Stimulated activated CD8-positive, alpha-beta memory T cell treated with anti-CD3 and anti-CD28 coated beads, Interleukin-4, amount 100 ng/mL, for 1 hour (primary cell): ENCODE measurements at places on chromosomes 1 and 21.

DNA sequence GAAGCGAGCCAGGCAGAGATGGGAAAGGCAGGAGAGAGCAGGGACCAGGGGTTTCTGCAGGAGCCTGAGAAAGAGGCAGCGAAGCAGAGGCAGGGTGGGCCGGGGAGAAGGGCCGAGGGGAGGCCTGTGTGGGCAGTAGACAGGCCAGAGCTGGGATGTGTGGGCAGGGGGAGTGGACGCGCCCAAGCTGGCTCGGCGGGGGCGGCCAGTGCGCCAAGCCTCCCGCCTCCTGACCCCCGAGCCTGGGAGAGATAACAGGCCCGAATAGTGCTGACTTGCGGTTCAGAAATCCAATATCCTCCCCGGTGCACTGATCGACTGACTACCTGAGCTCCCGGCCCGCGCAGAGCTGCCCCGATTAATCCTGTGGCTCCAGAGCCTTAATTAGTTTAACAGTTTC, 41.9 kb downstream of the AHDC1 start:
- DNase-seq = no peak

- no peak for DNase-seq
These were observed 270.0 kb downstream of the USP25 start for GRCh38 chr21:15999741-16000140.

GRCh38 chr21:18985584-18985983, 582.0 kb upstream of the TMPRSS15 start:
- DNase-seq = no peak

- no peak for DNase-seq
These were observed 105.9 kb downstream of the KCNN3 start for GRCh38 chr1:154764181-154764580.

DNA sequence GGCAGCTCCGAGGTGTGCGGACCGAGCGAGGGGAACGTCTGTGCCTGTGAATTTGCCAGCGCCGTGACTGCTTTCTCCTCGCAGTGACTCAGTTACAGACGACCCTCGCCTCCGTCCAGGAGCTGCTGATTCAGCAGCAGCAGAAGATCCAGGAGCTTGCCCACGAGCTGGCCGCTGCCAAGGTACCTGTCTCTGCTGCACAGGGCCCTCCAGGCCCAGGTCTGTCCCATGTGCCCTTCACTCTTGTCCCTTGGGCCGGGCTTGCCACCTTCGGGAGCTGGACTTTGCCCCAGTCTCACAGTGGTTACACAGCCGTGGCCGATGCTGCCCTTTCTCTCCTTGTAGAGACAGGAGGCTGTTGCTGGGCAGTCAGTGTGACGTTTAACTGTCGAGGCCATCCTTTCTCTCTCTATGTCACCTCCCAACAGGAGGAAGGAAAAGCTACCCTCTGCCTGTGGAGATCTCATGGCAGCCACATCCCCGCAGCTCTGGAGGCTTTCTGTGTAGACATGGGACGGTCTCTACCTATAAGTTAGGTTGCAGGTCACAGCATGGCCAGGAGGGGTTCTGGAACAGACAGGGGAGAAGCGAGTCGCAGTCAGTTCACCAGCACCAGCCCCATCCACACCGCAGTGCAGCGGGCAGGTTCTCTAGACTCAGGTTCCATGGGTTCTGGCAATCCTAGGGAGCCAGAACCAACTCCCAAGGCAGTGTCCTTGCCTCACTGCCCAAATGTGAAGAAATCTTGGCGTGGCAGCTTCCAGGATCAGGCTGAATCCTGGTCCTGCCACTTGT, 149.7 kb downstream of the PEX14 start:
- no peak for DNase-seq

GRCh38 chr1:248696774-248697173, 5.8 kb downstream of the OR14I1 start:
- DNase-seq = no peak

GRCh38 chr1:93976711-93977597, 67.7 kb upstream of the GCLM start:
- DNase-seq = no peak

DNA sequence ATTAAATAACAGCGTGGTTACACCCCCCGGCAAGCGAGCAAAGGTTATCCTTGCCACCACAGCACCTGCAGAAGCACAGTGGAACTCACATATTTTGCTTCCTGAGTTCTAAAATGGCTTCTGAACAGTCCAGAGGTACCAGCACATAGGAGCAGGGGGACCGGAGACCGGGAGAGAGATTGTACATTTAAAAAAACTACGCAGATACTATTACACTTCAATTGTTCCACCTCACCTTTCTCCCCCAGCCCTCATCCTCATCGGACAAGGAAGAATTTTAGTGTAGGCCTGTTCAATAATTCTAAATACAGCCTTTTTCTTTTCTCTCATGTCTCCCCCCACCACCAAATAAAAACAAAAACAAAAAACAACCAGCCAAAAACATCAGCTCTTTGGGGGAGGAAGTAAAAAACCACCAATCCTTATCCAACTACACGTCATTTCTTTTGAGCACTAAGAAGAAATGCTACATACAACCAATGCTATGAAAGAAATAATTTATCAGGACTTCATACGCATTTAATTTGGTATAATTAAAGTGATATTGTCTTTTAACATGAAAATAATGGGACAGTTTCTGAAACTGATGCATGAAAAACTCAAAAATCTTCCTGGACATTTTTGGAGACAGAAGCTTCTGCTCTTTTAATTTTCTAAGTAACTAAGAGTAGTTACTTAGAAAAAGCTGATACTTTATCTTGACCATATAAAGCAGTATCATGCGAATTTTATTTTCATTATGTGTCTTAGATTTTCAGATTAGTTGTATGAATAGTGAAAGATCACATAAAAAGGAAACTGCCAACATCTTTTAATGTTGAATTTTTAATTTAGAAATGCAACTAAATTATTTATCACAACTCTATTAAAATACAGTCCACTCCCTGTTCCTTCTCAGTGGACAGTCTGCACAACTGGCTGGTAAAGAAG, 9.1 kb downstream of the CDKN2C start:
- DNase-seq = no peak

DNA sequence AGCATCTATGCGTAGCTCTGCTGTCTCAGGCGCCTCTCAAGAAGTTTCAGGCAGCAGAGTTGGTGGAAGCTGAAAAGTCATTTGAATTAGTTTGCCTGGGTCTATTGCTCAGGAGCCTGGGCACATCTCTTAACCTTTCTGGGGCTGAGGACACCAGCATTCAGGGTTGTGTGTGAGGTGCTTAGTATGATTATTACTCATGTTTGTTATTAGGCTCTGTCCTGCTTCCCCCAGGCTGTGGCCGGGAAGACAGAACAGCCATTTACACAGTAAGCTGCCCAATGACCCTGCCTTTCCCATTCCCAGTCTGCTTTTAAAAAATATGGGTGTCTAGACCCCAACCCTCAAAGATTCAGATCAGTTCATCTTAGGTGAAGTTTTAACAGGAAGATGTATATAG, 53.9 kb upstream of the CACNA1E start:
- no peak for DNase-seq

GRCh38 chr1:29962336-29962735, 726.0 kb downstream of the PTPRU start:
- no peak for DNase-seq

GRCh38 chr1:234627009-234627950, 17.3 kb upstream of the IRF2BP2 start:
- DNase-seq = no peak

DNA sequence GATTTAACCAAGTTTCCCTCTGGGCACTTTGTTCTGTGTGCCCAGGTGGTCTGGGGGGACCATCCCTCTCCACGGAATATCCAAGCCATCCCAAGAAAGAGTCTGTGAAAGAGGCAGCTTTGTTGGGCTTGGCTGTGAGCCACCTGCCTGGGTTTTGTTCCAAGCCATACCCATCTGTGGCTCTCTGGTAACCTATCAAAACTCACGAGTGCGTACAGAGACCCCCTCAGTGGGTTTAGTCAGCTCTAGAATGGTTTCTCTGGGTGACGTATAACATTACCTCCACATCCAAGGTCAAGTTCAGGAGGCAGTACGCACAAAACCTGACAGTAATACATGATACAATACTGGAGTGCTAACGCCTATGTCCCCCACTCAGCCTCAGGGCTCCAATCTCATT, 54.2 kb downstream of the DNTTIP2 start:
- DNase-seq = no peak
